ENCODE measurements at places on chromosomes 7 and 10.

DNA sequence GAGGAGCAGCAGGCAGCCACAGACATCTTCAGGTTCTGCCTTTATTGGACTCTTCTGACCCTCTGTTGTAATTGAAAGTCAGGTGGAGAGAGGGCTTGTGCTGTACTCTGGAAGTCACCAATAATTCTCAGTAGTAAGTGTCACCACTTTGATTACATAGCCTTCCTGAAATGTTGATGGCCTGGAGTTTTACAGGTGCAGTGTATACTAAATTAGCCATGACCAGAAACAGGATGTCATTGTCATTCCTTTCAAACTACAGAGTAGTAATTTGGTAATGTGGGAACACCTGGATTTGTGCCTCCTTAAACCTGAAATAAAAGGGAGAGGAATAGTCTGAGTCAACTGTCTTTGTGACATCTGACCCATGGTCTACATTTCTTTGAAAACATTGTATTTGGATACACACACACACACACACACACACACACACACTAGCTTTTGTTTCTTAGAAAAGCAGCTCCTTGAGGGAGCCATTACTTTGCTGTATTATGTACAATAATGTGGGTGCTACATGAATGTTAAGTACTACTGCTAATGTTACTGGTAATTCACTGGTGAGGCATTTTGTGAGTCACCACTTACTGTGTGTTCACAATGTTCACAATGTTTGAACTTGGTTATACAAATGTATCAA, 19.6 kb downstream of the ARL4A start:
- no peak for DNase-seq

DNA sequence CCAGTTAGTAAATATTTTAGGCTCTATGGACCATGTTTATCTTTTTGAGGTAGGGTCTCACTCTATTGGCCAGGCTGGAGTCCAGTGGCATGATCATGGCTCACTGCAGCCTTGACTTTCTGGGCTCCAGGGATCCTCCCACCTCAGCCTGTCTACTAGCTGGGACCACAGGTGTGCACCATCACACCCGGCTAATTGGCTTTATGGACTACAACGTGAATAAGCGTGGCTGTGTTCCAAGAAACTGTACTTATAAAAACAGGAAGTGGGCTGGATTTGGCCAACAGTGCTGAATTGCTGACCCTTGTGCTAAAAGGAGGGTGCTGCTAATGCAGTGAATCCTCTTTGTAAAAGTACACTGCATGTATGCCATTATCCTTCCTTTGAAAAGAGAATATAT, 111.7 kb upstream of the CDK13 start:
- DNase-seq = no peak

DNA sequence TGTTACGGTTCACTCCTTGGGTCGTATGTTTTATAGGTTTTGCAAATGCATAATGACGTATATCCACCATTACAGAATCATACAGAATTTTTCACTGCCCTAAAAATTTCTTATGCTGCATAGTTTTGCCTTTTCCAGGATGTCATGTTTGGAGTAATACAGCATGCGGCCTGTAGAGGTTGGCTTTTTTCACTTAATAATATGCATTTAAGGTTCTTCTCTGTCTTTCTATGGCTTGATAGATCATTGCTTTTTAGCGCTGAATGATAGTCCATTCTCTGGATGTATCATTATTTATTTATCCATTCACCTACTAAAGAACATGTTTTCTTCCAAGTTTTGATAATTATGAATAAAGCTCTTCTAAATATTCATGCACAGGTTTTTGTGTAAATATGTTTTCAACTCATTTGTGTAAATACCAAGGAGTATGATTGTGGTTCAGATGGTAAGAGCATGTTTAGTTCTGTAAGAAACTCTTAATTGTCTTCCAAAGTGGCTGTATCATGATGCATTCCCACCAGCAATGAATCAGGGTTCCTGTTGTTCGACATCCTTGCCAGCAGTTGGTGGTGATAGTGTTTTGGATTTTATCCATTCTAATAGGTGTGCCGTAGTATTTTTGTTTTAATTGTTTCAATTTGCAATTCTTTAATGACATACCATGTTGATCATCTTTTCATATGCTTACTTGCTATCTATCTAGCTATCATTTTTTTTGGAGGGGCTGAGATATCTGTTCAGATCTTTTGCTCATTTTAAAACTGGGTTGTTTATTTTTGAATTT, 531.2 kb upstream of the GHITM start:
- no peak for DNase-seq

- DNase-seq = no peak
Measured at GRCh38 chr7:122764902-122765301, 62.2 kb upstream of the RNF148 start.

GRCh38 chr10:81696609-81697388, 178.2 kb upstream of the NRG3 start:
- DNase-seq = no peak

DNA sequence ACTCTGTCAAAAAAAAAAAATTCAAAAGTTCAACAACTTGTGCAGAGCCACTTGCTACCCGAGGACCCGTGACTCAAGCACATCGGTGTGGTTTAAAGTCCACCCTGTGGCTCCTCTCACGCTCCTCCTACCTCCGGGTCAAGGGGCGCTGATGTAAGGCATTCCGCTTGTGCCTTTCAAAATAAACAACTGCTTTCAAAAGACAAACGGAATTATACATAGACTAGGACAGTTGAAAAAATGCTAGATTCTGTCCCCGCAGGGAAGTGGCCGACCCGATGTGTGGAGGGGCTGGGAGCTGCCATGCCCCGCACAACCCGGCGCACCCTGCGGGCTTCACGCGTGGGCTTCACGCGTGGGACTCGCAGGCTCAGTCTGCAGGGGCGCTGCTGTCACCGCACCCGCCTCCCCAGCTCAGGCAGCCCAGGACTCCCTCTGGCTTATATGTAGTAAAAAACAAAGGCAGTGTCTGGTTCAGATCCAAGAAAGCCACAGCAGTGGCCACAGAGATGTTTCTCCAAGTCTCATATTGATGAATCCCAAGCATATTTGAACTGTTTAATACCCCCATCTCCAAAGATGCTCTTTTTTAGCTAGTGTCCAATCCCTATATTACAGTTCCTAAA, 239.7 kb upstream of the INHBA start:
- DNase-seq = no peak

DNA sequence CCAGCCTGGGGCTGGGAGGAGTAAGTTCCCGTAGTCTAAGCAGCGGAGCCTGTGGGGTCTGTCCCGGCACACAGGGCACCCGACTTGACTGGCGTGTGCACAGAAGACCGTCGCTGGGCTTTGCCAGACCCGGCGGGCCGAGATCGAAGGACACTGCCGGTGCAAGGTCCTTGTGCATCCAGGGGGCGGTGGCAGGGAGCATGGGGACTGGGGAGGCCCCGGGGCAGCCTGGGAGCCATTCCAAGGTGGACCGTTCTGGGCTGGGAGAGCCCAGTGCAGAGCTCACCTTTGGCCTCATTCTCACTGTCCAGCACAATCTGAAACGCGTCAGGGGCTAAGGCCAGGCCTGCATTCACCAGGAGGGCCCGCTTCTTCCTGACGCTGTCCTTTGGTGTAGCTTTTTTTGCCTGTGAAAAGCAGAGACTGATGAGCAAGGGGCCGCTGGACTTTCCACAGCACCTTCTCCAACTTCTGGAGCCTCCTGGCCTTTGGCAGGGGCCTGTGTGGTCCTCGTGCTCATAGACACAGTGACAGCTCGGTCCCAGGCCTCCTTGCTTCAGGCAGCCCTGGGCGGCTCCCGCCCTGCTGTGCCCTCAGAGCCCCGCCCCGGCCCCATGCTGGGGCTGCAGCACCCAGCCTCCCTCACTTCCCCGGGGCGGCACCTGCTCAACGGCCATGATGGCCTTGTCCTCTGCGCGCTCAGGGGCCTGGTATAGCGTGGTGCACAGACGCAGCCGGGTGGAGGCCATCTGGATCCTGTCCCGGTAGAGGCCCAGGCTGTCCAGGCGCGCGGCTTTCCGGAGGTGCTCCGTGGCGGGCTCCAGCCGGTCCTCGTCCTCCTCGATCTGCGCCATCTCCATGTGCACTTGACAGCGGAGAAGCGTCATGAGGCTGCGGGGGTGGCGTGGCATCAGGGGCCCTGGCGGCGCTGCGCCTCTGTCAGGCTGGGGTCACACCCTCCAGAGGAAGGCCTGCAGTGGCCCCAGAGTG, 20.3 kb downstream of the CFAP46 start:
- no peak for DNase-seq

GRCh38 chr7:31190906-31191305, 138.8 kb downstream of the ADCYAP1R1 start:
- DNase-seq = no peak

DNA sequence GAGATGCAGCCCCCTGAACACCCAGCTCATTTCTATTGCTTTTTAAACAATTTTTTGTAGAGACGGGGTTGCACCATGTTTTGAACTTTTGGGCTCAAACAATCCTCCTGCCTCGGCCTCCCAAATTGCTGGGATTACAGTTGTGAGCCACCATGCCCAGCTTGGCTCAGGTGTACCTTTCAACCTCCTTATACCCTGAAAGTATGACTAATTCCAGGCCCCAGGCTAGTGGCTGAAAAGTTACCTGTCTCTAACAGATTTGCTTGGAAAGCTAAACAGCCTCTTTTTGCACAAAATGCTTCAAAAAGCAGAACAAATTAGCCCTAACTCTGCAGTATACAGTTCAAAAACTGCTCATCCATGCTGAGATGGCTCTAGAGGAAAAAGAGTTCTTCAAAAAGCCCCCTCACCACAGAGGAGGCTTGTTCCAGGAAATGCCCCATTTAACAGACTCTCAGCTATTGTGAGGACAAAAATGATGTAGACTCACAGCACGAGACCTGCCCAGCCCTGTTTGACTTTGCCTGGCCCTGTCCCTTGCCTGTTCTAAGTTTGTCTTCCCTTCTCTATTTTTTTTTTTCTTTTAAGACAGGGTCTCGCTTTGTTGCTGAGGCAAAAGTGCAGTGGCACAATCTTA, 13.4 kb upstream of the AP1S1 start:
- no peak for DNase-seq

- DNase-seq = no peak
Measured at GRCh38 chr7:43647673-43648472, 65.0 kb downstream of the STK17A start.

- DNase-seq = no peak
Measured at GRCh38 chr10:63578501-63578900, 57.3 kb downstream of the REEP3 start.

DNA sequence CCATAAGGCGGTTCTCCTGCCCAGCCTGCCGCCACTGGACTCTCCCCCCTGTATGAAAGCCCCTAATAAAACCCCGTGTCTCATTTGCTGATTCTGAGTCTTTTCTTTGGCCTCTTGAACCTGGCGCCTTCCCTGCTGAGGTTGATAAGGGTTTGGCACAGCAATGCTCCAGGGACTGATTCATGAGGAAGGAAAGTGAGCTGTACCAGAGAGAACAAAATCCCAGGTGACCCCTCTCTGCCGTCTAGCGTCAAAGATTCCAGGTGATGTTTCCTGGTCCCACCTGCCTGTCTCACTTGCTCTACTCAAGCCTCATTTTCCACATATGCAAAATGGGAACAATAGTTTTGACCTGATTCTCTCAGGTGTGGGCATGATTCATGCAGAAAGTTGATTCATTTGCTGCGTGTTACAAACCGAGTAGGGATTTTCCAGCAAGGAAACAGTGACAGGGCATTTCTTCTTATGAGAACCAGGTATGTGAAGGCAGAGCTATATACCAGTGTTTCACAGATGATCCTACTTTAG, 730.6 kb upstream of the IGFBP3 start:
- no peak for DNase-seq

- DNase-seq = no peak
Measured at GRCh38 chr10:125151553-125152449, 8.6 kb downstream of the CTBP2 start.

- no peak for DNase-seq
Measured at GRCh38 chr10:23111517-23112286, 16.3 kb downstream of the MSRB2 start.

GRCh38 chr7:30347226-30348082, 63.1 kb downstream of the ZNRF2 start:
- no peak for DNase-seq

- DNase-seq = no peak
Measured at GRCh38 chr10:73871295-73872189, 2.8 kb downstream of the CAMK2G start.
